Gastroesophageal sphincter (tissue), 4 donors: ENCODE measurements at places on chromosomes 3 and 15. TPM values are rescaled to one million over a fixed set of nuclear protein-coding genes. Genes with fewer than 3 reads are reported as not detected.

- peak; percentile 54 for ATAC-seq
Observed at GRCh38 chr15:68431037-68431791, 749 bp downstream of the ITGA11 start.

PLSCR4 gene
- total RNA-seq: 83.3 TPM

PP2D1 gene
- not detected for total RNA-seq

DNA sequence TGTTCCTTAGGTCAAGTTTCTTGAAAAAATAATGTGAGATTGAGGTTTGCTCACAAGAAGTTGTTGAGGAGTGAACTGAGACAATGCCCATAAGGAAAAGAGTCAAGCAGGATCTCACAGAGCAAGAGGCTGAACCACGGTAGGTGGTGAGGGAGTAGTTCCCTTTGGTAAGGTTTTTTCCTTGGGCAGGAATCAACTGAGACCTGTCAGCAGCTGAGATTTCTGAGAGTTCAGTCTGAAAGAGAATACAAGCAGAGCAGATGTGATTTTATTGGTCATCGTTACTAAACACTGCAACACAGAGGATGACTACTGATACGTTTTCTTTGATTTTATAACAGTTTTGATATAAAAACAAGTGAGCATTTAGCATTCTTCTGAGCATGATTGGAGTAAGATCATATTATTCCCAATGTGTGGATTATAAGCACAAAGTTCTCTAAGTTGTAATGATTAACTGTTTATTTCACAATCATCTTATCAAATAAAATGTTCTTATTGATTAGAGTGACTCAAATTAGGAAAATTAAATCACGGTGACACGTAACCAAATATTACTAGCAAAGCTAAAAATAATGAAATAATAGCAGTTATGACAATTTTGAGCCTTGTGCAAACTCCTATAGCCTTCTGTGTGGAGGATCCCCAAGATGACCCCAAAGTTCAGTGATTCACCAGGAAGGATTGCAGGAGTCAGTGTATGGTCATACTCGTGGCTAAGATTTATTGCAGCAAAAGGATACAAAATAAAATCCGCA lies 346.2 kb upstream of the ZNF717 start:
- ATAC-seq: no peak

AMIGO3 gene
- 0.31 TPM for total RNA-seq

DNA sequence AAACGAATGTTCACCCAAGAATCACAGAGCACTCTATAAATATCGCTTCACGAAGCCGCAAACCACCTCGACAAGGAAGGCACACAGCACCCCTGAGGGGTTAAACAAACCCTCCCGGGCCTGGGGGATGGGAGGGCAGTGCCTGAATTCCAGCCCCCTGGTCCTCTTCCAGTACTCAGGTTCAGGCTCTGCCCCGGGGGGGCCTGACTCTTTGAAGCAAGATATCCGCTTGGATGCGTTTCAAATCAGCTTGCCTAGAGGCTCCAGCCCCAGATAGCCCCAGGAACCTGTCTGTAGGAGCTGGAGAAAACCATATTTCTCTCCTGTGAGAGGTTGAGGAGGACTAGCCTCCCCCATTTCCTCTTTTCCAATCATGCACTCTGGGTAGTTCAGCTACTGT lies 194.7 kb downstream of the WNT5A start:
- no peak for ATAC-seq

DNA sequence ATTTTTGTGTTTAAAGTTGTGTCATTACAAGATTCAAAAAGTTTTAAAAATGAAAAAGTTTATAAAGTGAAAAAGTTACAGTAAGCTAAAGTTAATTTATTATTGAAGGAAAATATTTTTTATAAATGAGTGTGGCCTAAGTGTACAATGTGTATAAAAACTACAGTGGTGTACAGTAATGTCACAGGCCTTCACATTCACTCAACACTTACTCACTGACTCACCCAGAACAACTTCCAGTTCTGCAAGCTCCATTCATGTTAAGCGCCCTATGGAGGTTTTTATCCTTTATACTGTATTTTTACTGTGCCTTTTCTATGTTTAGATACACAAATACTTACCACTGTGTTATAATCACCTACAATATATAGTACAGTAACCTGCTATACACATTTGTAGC lies 76.3 kb downstream of the DTWD1 start:
- ATAC-seq: no peak

DNA sequence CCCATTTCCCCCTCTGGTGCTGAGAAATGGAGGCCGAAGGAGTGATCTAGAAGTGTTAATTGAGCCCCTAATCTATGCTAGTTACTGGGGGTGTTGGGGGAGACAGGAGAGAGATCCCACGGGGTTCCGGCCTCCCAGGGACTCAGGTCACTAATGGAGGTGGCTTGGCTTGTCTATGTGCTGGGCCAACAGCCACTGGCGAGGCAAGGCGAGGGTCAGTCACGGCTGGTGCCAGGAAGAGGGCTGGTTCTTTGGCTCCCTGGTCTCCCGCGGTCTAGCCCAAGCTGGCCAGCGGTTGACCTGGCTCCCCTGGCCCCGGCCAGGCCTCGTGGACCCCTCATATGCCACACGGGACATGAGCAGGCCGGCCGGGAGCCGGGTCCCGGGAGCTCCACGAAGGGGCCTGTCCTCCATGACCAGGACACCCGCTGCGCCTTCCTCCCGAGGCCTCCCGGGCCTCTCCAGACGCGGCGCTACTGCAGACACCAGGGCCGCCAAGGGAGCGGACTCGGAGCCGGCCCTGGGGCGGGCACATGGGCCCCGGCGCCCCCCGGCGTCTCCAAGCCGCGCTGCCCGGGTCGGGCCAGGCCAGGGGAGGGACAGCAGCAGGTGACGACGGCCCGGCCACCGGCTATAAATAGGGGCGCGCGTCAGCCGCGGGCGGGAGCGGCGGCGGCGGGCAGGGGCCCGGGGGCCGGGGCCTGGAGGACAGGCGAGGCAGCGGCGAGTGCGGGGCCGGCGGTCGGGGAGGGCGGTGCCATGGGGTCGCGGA lies at the start of gene ALPK3:
ALPK3 (plus strand) TSS at position 663 of the 772 bp plus-strand sequence; CDS start at position 760, 97 bp downstream.
- ATAC-seq: peak; percentile 85

GRCh38 chr3:105315815-105316214 lies 50.9 kb upstream of the ALCAM start:
- no peak for ATAC-seq

NR2E3 gene
- total RNA-seq: not detected

DNA sequence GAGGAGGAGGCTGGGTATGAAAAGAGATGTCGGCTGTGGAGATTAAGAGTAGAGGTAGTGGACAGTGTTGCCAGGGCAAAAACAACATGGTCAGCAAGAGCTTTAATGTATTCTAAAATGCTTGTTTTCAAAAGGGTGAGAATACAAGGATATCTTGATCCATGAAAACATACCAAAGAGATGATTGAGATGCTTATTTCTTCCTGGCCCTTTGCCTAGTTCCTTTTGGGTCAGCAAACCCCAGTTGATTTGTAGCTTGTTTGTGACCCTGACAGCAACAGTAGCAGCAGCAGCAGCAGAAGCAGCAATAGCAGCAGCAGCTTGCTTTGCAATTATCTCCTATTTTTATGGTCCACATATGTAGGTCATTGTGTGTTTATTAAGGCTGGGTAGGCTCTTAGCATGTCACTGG lies 337.3 kb downstream of the LPP start:
- no peak for ATAC-seq

FAM227B gene
- total RNA-seq: 16.2 TPM

DPPA2 gene
- total RNA-seq: not detected

DNA sequence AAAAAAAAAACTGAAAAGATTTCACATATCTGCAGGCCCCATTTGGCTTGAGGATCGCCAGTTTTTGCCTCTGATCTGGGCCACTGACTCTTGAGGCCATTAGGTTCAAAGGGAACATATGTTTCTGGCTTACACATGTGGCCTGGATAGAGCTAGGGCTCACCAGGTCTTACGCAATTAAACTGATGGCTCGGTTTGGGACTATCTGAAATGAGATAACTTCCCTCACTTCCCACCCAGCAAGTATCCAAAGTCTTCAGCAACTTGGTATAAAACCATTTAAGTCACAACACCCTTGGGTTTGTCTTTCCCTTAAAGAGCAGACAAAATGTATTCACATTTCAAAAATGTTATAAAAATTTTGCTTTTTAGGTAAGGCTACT lies 36.3 kb downstream of the LRIG1 start:
- ATAC-seq: peak; percentile 38

GRCh38 chr3:157786211-157786610 lies 283.0 kb upstream of the VEPH1 start:
- ATAC-seq: no peak

DNA sequence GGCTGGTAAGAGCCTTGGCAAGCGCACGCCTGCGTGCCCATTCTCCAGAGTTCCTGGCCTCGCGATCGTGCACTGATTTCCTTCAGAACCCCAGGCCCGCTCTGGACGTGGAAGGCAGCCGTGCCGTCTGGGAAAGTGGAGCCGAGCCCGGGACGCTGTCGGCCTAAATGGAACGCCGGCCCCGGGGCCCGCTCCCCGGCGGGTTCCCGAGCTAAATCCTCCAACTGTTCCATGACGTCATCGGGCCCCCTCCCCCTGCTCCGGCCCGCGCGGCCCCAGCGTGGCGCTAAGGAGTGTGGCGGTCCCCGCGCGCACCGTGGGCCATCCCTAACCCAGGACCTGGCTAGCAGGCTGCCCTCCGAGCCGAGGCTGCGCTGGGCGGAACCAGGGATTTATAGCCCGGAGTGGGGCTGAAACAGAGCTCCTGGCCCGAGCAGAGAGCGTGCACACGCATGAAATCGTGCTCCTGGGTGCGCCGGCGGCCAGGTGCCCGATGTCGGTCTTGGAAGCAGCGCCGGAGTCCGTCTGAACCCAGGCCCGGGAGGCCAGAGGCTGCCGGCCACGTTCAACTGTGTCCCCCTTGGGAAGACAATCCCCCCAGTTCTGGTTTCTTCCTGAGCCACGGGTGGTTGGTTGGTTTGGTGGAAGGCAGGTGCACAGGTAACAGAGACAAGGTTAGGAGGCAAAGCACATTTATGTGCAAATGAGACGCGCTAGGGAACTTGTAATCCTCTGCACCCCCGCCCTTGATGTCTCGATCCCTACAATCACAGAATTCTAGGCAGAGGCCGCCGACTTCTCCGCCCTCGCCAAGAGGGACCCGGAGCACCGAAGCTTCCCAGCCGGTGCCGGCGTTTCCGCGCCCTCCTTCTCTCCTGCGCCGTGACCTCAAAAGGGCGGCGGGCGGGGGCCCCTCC lies 84.9 kb upstream of the ETV5 start:
- peak; percentile 55 for ATAC-seq

DNA sequence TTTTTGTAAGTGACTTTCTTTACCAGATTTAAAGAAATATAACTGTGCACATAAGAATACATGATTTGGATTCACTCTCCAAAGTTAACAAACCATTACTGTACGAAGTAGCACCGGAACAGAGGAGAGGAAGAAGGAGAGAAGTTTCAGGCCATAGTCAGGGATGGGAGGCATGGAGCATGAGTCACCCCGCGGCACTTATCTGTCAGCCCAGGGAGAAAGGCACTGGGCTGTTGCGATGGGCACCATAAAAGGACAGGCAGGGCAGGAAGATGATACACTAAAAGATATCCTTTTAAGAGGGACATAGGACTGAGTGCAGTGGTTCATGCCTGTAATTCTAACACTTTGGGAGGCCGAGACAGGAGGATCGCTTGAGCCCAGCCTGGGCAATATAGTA lies 37.0 kb downstream of the TTC23 start:
- ATAC-seq: peak; percentile 81

- no peak for ATAC-seq
Observed at GRCh38 chr3:96354742-96355141, 459.7 kb upstream of the EPHA6 start.

DNA sequence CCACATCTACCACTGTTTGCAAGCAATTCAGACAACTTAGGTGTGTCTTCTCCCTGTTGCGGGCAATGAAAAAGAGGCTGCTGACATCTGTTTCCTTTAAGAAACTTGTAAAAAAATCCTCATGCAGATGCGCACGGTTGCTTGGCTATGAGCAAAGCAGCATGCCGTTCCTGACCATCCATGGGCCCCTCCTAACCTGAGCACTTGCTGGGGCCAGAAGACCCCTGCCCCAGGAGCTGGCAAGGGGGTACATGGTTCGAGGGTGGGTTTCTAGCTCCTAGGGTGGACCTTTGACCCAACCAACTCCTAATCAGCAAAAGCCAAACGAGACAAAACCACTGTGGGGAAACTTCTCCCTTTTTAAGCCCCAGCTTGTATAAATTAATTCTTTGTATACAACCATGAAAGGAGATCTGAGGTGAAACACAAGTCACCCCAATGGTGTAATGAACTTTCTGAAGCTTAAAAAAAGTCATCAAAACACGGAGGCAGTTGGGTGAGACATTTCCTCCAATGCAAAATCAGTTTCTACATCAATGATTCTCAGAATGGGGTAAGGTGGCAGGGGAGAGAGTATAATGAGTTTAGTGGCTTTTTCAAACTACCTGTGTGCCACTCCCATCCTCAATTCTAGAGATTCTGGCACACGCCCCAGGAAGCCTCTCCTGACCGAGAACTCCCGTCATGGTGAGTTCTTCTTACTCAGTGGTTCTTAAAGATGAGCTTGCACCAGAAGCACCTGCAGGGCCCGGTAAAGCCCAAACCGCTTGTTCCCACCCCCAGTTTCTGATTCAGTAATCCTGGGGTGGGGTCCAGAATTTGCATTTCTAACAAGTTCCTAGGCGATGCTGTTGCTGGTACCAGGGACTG lies 44.1 kb downstream of the CPN2 start:
- ATAC-seq: no peak

DNA sequence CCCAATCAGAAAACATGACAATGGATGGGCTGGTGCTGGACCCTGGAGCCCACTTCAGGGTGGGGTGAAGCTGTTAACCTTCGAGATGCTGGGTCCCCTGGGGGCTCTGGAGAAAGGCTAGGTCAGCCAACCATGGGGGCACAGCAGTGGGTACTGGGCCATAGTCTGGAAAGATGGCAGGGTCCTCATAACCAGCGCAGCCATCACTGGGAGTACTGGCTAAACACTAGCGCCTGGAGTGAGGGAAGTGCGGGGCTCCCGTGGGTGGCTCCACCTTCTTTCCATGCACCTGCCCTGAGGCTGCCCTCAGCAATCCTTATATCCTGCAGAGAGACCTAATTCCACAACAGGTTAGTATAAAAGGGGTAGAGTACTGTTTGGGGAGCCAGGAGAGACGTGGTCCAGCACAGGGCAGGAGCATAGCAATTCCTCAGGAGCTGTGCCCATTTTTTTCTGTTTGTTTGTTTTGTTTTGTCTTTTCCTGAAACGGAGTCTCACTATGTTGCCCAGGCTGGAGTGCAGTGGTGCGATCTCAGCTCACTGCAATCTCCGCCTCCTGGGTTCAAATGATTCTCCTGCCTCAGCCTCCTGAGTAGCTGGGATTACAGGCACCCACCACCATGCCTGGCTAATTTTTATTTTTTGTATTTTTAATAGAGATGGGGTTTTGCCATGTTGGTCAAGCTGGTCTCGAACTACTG lies 122.6 kb upstream of the MEF2A start:
- ATAC-seq: no peak
